ENCODE measurements at places on chromosomes 1 and 21.

GRCh38 chr1:226440512-226440911 lies 32.6 kb upstream of the PARP1 start:
- no peak for DNase-seq

GRCh38 chr1:27570356-27570755 lies 33.6 kb downstream of the AHDC1 start:
- no peak for DNase-seq

GRCh38 chr1:8004113-8004802 lies 21.9 kb downstream of the ERRFI1 start:
- DNase-seq: no peak

- DNase-seq: no peak
Observed at GRCh38 chr1:59857679-59858354, 43.1 kb downstream of the HOOK1 start.

DNA sequence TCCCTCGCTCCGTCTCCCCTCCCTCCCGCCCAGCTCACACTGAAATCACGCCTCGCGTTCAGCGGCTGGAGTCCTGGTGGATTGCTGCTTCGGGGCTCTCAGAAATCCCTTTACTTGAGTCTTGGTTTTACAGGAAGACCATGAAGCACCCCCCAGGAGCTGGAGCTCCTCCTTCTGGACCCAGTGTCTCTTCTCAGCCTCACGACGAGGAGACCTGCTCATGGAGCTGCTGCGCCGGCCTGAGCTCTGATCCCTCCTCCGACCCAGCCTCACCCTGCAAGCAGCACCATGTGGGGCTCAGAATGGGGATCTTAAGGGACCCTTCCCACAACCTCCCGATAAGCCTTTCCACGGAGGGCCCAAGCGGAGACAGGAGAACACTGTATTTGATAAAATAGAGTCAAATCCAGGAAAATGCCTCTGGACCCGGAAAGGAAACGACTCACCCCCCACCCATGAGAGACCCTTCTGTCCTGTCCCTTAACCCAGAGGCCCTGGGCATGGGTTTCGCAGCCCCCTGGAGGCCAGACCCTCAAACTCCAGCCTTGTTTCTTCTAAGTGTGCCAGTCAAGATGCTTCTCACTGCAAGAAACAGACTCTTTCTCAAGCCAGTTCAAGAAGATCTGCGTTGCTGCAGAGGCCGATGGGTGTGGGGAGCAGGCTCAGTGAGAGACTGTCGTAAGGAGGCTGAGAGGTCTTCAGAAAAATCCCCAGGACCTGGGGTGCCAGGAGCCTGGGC lies 26.1 kb downstream of the PDE9A start:
- no peak for DNase-seq

- DNase-seq: no peak
Observed at GRCh38 chr1:151988405-151988923, 5.2 kb downstream of the S100A10 start.

DNA sequence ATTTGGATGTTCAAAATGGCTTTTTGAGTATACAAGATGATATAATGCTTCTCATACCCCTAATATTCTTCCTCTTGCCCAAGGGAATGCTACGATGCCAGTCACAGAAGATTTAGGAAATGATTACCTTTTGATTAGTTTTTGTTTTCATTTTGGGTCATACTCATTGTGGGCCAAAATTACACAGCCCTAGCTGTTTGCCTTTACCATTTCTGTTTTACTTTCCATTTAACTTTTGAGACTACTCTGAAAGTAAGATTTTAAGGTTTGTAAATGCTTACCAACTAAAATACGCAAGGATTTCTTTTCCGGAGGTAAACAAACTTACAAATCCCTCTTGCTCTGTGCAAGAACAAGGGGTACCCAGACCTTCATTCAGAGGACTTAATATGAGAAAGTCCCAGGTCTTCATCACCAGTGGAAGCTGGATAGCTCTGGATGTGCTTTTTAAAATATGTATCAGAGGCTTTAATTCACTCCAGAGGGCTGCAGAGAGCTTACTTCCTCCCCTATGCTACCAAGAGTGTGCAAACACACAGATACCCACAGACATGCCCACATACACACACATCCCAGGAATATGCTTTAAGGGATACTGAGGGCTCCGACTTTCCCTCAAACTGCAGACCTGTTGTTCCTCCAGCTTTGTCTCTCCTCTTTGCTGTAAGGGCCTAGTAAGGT lies 631.4 kb downstream of the SMYD3 start:
- no peak for DNase-seq

GRCh38 chr1:56202796-56203492 lies 376.4 kb downstream of the PLPP3 start:
- DNase-seq: no peak

DNA sequence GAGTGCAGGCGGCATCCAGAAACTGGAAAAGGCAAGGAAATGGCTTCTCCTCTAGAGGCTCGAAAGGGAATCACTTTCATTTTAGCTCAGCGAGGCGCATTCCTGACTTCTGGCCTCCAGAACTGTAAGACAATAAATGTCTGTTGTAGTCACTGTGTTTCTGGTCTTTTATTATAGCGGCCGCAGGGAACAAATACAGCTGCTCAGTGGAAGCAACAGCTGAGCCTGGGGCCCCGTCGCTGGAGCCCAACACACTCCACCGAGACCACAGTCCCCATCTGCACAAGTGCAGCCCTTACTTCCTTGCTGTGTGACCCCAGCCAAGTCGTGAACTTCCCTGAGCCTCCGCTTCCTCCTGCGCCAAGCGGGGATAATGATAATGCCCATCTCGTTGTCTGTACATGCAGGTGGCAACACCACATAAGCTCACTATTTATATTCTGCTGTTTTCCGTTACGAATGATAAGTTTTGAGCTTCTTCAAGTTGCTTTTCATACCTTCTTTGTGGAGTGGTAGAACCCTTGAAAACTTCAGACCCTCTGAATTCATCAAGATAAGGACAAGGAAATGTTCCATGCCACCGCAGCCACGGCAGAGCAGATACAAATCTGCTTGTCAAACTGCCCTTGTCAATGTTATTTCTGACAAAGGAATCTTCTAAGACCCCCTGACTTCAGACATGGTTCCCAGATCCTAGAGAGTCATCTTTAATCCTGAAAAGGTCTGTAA lies 3.2 kb upstream of the LAPTM5 start:
- DNase-seq: no peak

- DNase-seq: no peak
Observed at GRCh38 chr1:43348809-43349593, 9.8 kb upstream of the CDC20 start.

DNA sequence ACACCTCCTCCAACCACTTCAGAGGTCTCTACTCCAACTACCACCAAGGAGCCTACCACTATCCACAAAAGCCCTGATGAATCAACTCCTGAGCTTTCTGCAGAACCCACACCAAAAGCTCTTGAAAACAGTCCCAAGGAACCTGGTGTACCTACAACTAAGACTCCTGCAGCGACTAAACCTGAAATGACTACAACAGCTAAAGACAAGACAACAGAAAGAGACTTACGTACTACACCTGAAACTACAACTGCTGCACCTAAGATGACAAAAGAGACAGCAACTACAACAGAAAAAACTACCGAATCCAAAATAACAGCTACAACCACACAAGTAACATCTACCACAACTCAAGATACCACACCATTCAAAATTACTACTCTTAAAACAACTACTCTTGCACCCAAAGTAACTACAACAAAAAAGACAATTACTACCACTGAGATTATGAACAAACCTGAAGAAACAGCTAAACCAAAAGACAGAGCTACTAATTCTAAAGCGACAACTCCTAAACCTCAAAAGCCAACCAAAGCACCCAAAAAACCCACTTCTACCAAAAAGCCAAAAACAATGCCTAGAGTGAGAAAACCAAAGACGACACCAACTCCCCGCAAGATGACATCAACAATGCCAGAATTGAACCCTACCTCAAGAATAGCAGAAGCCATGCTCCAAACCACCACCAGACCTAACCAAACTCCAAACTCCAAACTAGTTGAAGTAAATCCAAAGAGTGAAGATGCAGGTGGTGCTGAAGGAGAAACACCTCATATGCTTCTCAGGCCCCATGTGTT lies 66.6 kb downstream of the TPR start:
- DNase-seq: no peak

GRCh38 chr1:1550591-1551432 lies 10.4 kb upstream of the TMEM240 start:
- peak; percentile 4 for DNase-seq

- no peak for DNase-seq
Observed at GRCh38 chr1:9761855-9762254, 61.9 kb downstream of the CLSTN1 start.

- DNase-seq: no peak
Observed at GRCh38 chr1:194341587-194341986, 1155.2 kb upstream of the B3GALT2 start.

DNA sequence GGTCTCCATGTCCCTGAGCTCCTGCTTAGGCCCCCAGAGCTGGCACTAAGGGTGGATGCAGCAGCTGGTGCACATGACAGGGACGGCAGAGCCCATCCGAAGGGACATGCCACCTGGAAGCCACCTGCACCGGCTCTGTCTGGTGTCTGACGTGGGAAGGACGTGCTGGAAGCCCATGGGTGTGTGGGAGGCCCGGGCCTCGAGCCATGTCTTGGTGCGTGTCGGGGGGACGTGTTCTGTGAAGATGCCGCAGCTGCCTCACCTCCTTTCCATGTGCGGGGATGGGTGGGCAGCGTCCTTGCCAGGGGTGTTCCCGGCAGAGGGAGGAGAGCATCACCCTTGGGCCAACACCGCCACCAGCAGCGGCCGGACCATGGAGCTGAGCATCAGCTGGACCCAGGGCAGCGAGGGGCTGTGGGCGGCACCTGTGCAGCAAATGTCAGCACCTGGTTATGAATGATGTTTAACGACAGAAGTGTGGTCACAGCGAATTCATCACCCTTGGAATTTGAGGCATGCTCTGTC lies 15.5 kb upstream of the POFUT2 start:
- no peak for DNase-seq

- DNase-seq: peak; percentile 15
Observed at GRCh38 chr1:20233394-20233793, 47.1 kb upstream of the PLA2G2C start.

- DNase-seq: no peak
Observed at GRCh38 chr1:53256511-53257453, 18.5 kb upstream of the MAGOH start.

DNA sequence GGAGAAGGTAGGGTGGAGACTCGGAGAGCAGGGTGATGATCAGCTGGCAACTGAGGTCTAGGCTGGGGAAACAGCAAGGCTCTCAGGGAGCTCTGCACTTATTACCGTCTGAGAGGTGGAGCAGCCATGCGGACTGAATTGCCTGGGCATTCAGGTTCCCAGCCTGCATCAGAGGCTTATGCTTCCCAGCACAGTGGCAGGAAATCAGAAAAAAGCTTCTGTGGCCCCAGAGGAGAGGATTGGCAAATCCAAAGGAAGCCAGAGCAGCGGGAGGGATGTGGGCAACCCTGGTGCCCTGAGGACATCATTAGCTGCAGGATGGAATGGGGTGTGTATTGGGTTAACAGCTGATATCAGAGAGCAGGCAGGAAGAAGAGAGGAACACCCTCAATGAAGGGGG lies 374.1 kb upstream of the POU3F1 start:
- no peak for DNase-seq

- peak; percentile 3 for DNase-seq
Observed at GRCh38 chr21:28781602-28782276, 210.9 kb downstream of the LTN1 start.

- no peak for DNase-seq
Observed at GRCh38 chr1:167716000-167716271, 5.8 kb upstream of the MPZL1 start.

DNA sequence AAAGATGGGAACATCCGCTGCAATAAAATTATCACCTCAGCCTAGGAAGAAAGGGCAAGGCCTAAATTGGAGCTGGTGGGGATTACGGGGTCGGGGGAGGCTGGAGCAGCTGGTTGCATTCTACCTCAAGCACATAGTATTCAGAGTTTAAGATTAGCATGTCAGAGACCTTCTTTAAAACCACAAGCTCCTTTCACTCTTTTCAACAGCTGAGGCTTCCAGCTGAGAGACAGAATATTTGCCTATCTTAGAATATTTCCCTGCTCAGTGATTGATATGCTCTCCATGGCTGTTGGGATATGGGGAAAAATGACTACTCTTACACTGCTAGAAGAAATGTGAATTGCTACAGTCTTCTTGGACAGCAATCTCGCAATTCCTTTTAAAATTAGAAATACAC lies 248.6 kb downstream of the TBX15 start:
- no peak for DNase-seq

DNA sequence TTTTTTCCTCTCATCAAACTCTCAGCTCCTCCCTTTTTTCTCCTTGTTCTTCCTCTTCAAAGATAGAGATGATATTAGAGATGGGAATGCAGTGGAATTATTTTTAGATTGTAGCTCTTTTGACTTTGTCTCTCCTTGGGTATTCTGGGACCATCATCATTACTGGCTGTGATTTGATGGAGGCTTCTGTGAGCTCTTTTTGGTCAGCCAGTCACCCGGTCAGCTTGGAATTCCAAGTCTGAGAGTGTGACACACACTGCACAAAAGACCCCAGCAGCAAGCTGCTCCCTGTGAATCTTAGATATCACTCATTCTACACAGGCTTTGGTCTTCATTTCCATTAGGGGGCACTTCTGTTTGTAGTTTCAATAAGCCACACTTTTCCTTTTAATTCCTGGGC lies 51.6 kb upstream of the NEK7 start:
- DNase-seq: no peak

DNA sequence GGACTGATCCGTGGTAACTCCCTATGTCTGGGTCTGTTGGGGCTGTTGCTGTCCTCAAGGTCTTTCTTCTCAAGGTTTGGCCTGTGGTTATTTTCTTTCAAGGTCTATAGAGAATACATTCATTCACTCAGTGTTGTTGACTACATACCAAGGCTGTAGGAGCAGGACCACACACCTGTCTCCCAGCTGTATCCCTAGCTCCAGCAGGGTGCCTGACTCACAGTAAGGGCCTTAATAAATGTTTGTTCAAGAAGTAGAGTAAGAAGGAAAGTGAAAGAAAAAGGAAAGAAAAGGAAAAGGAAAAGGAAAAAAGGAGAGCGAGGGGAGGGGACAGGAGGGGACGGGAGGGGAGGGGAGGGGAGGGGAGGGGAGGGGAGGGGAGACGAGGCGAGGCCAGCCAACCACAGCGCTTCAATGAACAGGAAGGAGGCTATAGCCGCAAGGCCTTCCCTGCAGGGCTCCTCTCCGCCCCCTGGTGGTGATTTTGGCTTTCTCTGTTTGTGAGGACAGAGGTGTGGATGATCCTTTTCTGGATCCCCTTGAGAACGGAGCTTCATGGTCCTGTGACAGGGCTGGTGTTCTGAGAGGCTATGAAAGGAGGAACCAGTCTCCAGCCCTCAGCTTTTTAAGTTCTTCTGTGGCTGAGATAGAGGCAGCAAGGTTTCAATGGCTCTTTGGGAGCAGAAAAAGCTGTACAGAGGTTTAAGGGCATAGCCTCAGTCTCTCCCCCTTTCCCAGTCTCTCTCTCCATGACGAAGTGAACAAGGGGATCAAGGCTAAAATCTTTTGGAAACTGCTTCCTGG lies 30.6 kb upstream of the LCE5A start:
- no peak for DNase-seq

DNA sequence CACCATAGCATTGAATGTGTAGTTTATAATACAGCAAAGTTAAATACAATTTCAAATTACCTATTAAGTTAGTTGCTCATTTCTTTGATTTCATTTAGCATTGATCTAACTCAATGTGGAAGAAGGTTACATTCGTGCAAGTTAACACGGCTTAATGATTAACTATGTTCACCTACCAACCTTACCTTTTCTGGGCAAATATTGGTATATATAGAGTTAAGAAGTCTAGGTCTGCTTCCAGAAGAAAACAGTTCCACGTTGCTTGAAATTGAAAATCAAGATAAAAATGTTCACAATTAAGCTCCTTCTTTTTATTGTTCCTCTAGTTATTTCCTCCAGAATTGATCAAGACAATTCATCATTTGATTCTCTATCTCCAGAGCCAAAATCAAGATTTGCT lies at the start of gene ANGPTL3:
Gene ANGPTL3 (plus strand): TSS at position 240 of the 400 bp plus-strand sequence. CDS start 47 bp downstream, at position 287.
- DNase-seq: no peak

GRCh38 chr1:46087891-46088290 lies 44.5 kb downstream of the PIK3R3 start:
- DNase-seq: no peak
